ENCODE measurements at places on chromosomes 7 and 10. TPM values are rescaled to one million over a fixed set of nuclear protein-coding genes. Genes with fewer than 3 reads are reported as not detected.

- no peak for DNase-seq
Measured at GRCh38 chr7:158028290-158028941, 559.2 kb downstream of the PTPRN2 start.

DNA sequence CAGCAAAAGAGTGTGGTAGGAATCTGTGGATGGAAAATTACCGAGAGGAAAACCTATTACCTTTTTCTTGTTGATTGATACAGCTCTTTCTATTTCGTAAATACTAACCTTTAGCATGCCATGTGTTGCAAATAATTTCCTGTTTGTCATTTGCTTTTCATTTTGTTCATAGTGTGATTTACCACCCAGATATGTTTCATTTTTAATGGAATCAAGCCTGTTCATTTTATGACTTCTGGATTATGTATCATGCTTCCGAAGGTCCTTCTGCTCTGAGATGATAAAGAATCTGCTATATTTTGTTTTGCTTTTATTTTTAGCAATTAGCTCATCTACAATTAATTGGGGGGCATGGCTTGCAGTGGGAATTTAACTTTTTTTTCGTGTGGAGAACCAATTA lies 46.5 kb downstream of the INPP5F start:
- no peak for DNase-seq

DNA sequence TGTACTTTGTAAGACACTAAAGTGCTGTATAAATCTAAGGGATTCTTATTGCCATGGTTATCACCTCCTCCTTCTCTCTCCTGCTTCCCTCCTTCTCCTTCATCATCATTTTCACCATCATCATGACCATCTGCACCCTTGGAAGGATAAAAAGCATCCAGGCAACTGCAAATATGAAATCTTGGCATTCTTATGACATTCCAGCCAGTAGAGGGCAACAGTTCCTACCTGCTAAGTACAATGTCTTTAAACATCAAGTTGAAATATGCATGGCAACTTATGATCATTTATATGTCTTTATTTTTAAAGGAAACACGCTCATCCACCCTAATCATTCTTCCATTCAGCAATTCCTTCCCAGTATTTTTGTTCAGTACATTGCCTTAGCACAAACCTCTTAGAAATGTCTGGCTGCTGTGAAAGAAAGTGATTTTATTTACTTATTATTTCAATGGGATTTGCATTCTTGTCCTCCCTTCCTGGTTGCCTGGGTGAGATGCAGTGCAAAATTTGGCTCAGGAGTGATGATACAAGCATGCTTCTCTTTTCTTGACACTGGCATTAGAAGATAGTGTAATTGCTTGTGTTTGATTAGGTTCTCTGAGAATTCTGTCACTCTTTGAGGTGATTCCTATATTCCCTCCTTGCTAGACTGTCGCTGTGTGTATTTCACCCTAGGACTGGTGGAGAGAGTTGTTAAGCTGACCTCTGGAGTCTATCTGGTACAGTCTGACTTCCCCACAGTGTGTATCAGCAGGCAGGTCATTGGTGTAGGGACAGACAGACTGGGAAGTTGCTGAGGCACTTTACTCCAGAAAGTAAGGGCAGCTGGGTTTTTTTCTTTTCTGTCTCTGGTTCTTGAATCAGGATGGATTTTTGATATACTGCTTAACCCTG lies 188.5 kb upstream of the BMPER start:
- DNase-seq: no peak

DNA sequence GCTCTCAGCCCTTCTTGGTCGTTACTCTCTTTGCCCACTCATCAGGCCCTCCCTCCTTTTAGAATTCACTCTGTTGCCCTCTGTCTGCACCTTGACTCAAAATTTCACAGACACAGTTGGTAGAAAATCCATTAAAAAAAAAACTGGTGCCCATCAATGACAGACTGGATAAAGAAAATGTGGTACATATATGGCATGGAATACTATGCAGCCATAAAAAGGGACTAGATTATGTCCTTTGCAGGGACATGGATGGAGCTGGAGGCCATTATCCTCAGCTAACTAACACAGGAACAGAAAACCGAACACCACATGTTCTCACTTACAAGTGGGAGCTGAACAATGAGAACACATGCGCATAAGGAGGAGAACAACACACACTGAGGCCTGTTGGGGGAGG lies 115.7 kb downstream of the PARP12 start:
- DNase-seq: no peak

ENTPD1 gene
- total RNA-seq: 0.84 TPM

- peak; percentile 52 for DNase-seq
Measured at GRCh38 chr7:127413962-127414361, 21.5 kb upstream of the ZNF800 start.

- DNase-seq: no peak
Measured at GRCh38 chr7:156113731-156114130, 301.5 kb upstream of the SHH start.

CPA2 gene
- total RNA-seq: not detected

DNA sequence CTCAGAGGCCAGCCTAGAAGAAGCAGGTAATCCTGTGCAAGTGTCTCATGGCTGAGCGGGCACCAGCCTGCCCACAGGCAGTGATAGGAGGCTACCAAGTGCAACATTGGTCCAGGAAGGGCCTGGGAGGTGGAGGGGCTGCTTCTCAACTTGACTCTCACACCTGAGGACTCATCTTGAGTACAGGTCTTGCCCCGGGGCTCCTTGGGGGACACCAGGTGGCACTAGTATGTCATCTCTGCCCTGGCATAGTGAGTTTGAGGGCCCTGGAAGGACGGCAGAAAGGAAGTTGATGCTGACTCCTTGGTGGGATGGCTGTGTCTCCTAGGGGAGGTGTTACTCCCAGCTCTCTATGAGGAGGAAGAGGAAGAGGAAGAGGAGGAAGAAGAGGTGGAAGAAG lies 2.3 kb downstream of the CCDC136 start:
- DNase-seq: peak; percentile 54

GFRA1 gene
- total RNA-seq: not detected

DNA sequence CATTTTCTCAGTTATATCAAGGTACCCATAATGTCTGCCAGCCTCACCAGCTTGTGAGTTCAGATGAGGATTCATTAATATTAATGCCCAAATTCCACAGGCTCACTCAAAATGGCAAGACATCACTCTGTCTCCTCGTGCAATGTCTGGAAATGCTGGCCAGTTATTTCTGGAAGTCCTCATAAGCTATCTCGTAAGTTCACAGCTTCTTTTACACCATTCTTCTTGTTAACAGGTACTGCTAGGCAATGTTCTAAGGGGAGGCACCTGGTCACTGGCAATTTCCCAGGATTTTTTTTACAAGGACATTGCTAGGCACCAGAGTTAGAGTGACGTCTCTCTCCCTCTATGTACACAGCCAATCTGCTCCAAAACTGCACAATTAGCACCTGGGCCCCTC lies 80.2 kb upstream of the SEMA3C start:
- no peak for DNase-seq

DNA sequence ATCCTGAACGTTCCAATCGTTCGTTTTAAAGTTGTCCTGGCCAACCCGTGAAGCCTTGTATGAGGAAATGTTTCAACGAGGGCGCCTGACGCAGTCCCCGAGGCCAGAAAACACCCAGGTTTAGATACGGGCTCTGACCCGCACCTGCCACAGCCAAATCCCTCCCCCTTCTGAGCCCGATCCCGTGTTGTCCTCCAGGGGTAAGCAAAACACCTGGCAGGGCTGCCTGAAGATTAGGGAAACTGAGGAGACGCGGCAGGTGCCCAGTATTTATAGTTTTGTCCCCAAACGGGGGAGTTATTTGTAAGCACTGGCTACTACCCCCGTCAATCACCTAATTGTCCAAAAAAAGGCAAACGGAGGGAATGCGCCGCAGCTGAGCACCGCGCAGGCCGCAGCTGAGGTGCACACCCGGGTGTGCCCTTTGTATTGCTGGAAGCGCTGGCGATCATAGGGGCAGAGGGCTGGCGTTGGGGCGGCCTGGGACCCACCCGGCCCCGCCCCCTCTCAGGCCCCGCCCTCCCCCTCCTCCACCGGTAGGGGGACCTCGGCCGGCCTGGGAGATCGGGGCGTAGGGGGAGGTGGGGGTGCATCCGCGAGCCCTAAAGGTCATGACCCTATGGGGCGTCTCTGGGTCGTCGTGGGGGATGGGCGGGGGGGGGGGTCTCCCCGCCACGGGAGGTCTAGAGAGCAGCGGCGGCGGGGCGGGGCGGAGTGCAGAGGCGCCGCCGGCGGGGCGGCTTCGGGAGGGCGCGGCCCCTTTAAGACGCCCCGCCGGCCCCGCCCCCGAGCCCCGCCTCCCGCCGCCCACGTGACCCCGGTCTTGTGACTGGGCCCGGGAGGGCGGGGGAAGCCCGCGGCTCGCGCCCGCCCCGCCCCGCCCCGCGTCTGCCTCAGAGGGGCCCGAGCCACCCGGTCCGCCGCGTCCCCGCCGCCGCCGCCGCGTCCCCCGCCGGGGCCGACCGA lies at the start of gene BRI3:
BRI3 (plus strand) TSS at position 896 of the 966 bp plus-strand sequence. CDS start 110 bp downstream, outside the sequence.
- DNase-seq: peak; percentile 92

- no peak for DNase-seq
Measured at GRCh38 chr10:70584909-70585544, 17.5 kb downstream of the PRF1 start.

DNA sequence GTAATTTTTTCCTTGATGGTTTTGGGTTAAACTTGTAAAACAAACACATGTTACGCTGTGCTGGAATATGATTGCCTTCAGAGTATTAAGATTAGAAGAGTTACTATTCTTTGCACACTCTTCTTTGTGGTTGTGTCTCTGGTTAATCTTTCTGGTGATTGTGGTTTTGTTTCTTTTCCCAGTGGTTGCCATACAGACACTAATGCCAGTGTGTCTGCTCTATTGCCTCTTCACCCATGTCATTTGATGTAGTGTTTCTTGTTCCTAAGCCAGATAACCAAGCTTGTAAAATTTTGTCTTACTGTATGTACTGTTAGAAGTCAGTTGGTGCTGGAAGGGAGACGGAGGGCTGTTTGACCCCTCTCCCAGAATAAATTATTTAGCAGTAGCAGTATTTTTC lies 124.8 kb downstream of the PHTF2 start:
- no peak for DNase-seq

DNA sequence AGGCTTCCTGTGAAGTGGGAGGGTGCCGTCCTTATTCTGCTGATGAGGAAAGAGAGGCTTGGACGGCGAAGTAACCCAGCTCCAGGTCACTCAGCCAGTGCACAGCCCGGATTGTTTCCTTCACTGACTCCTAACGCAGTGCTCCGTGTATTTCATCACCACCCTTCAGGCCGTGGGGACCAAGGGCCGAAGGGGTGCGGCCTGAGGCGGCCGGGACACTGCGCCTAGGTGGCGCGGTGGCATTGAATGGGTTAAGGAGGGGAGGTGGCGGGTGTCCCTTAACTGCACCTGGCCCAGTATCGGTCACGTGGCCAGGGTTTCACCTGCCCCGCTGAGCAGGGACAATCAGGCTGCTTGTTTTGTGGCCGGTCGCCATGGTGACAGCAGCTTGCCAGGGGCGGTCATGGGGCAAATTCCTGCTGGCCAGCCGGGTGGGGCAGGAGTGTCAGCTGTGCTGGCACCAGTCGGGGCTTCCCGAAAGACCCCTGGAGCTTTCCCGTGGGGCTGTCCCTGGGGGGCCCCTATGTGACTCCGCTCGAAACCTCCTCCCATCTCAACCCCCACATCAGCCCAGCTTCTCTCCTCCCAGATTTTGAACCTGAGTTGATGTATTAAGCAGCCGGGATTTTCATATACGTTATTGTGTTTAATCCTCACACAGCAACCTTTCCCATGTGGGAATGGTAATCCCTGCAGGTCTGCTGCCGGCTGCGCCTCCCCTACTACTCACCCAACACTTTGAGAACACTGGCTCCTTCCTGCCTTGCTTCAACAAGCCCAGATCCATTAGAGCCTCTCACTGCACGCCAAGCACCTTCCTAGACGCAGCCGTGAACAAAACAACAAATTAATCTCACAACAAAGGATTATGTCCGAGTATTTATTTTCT lies 4.4 kb upstream of the ABHD11 start:
- DNase-seq: no peak

MPP7 gene
- total RNA-seq: 22.5 TPM

- DNase-seq: no peak
Measured at GRCh38 chr7:66896441-66896840, 24.6 kb upstream of the TMEM248 start.

GRCh38 chr10:48251525-48252353 lies 22.8 kb downstream of the FRMPD2 start:
- no peak for DNase-seq

DNA sequence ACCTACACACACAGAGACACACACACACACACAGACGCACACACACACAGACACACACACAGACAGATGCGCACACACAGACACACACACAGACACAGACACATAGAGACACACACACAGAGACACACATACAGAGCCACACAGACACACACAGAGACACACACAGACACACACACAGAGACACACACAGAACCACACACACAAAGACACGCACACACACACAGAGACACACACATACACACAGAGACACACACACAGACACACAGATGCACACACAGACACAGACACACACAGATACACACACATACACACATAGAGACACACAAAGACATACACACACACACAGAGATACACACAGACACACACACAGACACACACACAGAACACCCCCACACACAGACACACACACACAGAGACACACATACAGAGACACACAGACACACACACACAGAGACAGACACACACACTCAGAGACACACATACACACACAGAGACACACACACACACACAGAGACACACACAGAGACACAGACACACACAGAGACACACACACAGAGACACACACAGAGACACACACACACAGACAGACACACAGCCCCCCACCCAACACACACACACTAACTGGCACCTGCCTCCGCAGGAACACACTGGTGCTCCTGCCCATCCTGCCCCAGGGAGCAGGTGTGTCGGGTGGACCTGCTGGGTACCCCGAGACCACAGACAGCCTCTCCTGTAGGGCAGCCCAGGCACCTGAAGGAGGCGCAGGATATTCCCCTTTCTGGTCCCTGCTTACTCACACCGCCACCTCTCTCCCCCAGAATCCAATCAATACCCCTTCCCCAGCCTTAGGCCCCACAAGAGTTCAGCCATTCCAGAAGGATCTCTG lies 5.4 kb upstream of the FZD9 start:
- DNase-seq: no peak

GIMAP4 gene
- 11.8 TPM for total RNA-seq

MKX gene
- total RNA-seq: not detected

DNA sequence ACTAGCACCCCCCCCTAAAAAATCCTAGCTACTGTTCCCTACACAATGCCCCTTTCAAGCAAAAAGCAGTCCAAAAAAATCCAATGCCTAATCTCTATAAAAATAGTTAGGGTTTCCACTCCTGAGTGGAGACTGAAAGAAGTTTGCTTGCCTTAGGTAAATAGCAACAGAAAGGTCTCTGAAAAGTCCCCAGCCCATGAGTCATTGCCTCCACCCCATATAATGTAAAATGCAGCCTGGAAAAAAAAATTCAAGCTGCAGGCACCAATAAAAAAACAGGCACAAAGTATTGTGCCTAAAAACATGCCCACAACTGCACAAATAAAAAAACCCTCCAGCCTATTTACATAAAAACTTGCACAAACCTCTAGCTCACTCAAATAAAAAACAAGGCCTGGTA lies 47.5 kb downstream of the ZNF680 start:
- DNase-seq: no peak

DNA sequence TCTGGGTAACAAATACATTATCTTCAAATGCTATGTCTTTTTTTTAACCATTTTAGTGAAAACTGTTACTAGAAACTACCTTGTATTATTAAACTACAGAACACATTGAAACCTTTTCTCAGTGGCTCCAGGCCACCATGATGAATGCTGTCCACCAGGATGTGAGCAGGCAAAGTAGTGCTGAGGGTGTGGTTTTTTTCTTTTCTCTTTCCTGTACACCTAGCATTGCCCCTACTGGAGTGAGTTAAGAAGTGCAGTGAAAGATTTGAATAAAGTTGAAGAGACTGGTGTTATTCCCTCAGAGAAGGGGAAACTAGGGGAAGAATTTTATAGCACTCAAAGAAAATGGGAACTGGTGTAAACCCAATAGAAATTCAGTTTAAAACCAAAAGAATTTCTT lies 120.0 kb upstream of the SAMD8 start:
- DNase-seq: peak; percentile 61

All from CD8-positive, alpha-beta T cell (primary cell).